ENCODE measurements at places on chromosomes 5 and 9.

- no peak for DNase-seq
These were observed 1393.9 kb upstream of the C9orf72 start for GRCh38 chr9:28967226-28967625.

GRCh38 chr5:139205586-139205985, 7.4 kb upstream of the SIL1 start:
- no peak for DNase-seq

GRCh38 chr9:76835571-76836283, 70.2 kb downstream of the PRUNE2 start:
- no peak for DNase-seq

DNA sequence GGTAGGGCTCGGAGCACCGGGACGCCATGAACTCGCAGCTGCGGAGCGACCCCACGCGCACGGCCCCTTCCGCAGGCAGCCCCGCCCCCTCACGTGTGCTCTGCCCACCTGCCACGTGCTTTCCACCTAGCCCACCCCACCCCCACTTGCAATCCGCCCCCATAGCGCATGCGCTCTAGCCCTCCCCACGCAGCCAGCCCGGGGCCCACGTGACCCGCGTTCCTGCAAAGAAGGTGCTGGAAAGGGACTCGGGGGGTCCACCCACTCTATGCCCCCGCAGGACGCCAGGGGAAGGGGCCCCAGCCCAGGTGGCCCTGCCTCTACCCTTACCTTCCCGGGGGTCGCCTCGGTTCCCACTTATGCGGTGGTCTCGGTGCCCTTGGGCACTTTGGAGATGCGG, at the start of gene SOHLH1:
TSS of gene SOHLH1 (minus strand) at position 42 of the 400 bp plus-strand sequence. CDS start at position 28, 14 bp downstream.
- DNase-seq: no peak

GRCh38 chr5:31131381-31131891, 62.0 kb upstream of the CDH6 start:
- no peak for DNase-seq

DNA sequence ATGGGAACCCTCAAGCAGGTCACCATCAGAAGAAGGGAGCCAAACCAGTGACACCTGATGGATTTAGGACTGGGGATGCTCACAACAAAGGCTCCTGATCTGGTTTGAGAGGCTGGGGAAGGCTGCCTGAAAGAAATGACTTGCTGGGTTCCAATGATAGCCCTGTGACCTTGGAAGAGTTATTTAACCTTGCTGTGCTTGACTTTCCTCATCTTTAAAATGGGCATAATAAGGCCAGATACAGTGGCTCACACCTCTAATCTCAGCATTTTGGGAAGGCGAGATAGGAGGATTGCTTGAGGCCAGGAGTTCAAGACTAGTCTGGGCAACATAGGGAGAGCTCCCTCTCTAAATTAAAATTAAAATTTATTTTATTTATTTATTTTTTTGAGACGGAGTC, 63.6 kb upstream of the PSD2 start:
- no peak for DNase-seq

GRCh38 chr5:39928709-39929108, 503.9 kb upstream of the DAB2 start:
- no peak for DNase-seq

GRCh38 chr9:71743217-71743705, 25.1 kb downstream of the CEMIP2 start:
- DNase-seq: no peak

GRCh38 chr9:36471359-36471758, 71.3 kb upstream of the RNF38 start:
- no peak for DNase-seq

DNA sequence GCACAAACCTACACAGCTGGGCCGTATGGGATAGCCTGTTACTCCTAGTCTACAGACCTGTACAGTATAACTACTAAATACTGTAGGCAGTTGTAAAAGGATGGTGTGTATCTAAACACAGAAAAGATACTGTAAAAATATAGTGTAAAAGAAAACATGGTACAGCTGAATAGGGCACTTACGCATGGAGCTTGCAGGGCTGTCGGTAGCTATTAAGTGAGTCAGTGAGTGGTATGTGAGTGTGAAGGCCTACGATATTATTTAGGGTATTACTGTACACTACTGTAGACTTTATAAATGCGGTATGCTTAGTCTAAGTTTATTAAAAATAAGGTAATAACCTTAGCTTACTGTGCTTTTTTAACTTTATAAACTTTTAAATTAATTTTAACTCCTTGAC, 1.2 kb downstream of the ZCCHC9 start:
- no peak for DNase-seq

DNA sequence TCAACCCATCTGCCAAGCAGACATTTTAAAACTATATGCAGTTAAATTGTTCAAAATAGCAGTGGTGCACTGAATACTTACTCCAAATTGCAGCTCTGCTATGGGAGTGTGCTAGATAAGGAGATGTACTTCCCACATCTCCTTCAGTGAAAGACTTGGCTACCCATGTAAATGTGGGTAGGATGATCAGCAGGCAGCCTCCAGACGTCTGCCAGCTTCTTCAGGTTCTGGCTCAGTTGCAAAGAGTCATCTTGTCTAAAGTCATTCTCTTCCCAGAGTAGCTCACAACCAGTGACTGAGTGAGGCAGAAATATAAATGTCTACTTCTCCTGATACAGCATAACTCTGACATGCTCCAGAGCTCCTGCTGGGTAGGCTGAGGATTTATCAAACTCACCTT, 1050.0 kb upstream of the CDH10 start:
- no peak for DNase-seq

GRCh38 chr5:17882760-17883488, 248.7 kb downstream of the TAF11L14 start:
- no peak for DNase-seq

GRCh38 chr5:90844931-90845330, 286.3 kb downstream of the ADGRV1 start:
- no peak for DNase-seq

DNA sequence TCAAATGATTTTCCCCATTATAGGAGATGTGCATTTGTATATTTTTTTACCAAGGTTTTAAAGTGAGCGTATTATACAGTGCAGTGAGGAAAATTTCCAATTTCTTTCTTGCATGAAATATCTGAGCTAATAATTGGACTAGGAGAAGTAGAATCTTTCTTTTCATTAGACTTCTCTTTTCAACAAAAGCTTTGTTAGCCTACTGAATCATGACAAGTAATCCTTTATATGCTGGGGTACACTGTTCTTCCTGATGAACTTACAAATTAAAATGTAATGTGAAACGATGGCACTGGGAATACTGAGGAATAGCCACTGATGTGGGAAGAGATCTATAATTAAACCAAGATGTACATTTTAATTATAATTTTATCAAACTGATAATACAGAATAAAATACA, 829.6 kb downstream of the PTPRD start:
- DNase-seq: no peak

GRCh38 chr9:125997196-125997823, 250.1 kb downstream of the PBX3 start:
- DNase-seq: no peak
